ENCODE measurements at places on chromosomes 7 and 10.

GRCh38 chr7:76332078-76332477 is 26.7 kb downstream of the YWHAG start:
- peak overlapping the region; percentile 74 for H3K27ac ChIP-seq
- H3K4me3 ChIP-seq: no peak overlapping the region
- peaks cover 44% of the 10 kb centered on the region for H3K4me1 ChIP-seq
- H3K36me3 ChIP-seq: peaks cover 40% of the 10 kb centered on the region
- DNase-seq: no peak

GRCh38 chr7:5827755-5828154 is 46.3 kb upstream of the RNF216 start:
- no peak overlapping the region for H3K27ac ChIP-seq
- peaks cover 19% of the 10 kb centered on the region for H3K4me1 ChIP-seq
- H3K27me3 ChIP-seq: no peaks in the 10 kb centered on the region
- H3K36me3 ChIP-seq: peaks cover 20% of the 10 kb centered on the region
- DNase-seq: no peak

GRCh38 chr7:99128076-99128950 is 15.6 kb downstream of the SMURF1 start:
- peaks cover 50% of the 10 kb centered on the region for H3K4me1 ChIP-seq
- no peak for DNase-seq
- H3K4me3 ChIP-seq: no peak overlapping the region
- H3K27ac ChIP-seq: no peak overlapping the region

GRCh38 chr10:6045878-6046772 is 16.0 kb downstream of the IL2RA start:
- peaks cover 38% of the 10 kb centered on the region for H3K4me1 ChIP-seq
- H3K36me3 ChIP-seq: peaks cover 7% of the 10 kb centered on the region
- peak overlapping the region; percentile 36 for H3K4me3 ChIP-seq

DNA sequence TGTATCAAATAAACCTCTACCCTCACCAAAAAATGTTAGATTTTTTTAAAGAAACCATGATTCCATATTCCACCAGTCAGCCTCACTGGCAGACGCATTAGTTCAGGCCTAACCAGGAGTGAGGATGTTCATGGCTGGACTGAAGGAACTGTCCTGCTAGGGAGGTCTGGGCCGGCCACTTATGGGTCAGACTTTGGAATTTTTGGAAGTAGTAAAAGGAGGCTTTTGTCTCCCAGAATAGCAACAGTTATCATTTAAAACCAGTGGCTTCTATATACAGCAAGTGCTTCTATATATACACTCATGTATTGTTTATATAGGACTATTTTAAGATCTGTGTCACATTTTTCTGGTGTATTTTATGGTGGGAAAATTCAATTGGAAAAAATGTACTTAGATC is 120.5 kb downstream of the CNNM2 start:
- H3K36me3 ChIP-seq: peaks cover 1% of the 10 kb centered on the region
- no peak overlapping the region for H3K4me3 ChIP-seq

- no peaks in the 10 kb centered on the region for H3K36me3 ChIP-seq
- no peak for DNase-seq
- H3K27ac ChIP-seq: no peak overlapping the region
- H3K4me3 ChIP-seq: no peak overlapping the region
These were observed 500.8 kb upstream of the ANKRD30A start for GRCh38 chr10:36624551-36625100.

- no peak for DNase-seq
- no peak overlapping the region for H3K27ac ChIP-seq
- no peaks in the 10 kb centered on the region for H3K27me3 ChIP-seq
- H3K36me3 ChIP-seq: peaks cover 2% of the 10 kb centered on the region
These were observed 112.0 kb downstream of the RNF32 start for GRCh38 chr7:156752367-156753228.

GRCh38 chr10:48247680-48248079 is 26.8 kb downstream of the FRMPD2 start:
- no peaks in the 10 kb centered on the region for H3K36me3 ChIP-seq
- no peaks in the 10 kb centered on the region for H3K4me1 ChIP-seq
- DNase-seq: no peak
- H3K27me3 ChIP-seq: peaks cover 9% of the 10 kb centered on the region
- no peak overlapping the region for H3K27ac ChIP-seq
- no peak overlapping the region for H3K4me3 ChIP-seq

DNA sequence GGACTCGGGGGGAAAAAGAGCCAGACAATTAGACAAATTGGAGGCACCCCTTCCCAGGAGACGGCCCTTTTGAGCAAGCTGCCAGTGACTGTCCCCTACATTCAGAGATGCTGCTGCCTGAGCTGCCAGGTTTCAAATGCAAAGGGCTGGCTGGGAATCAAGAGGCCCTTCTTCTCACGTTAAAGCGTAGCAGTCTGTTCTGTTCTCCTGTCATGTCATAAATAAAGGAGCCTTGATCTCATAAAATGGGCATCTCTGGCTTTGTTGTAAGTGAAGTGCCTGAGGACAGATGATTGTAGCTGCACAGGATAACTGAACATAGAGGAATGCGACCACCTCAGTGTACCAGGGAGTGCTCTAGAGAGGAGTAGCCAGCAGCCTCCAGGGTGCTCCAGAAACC is 917.9 kb downstream of the GRID1 start:
- no peaks in the 10 kb centered on the region for H3K4me1 ChIP-seq
- no peak overlapping the region for H3K27ac ChIP-seq
- no peak overlapping the region for H3K4me3 ChIP-seq

DNA sequence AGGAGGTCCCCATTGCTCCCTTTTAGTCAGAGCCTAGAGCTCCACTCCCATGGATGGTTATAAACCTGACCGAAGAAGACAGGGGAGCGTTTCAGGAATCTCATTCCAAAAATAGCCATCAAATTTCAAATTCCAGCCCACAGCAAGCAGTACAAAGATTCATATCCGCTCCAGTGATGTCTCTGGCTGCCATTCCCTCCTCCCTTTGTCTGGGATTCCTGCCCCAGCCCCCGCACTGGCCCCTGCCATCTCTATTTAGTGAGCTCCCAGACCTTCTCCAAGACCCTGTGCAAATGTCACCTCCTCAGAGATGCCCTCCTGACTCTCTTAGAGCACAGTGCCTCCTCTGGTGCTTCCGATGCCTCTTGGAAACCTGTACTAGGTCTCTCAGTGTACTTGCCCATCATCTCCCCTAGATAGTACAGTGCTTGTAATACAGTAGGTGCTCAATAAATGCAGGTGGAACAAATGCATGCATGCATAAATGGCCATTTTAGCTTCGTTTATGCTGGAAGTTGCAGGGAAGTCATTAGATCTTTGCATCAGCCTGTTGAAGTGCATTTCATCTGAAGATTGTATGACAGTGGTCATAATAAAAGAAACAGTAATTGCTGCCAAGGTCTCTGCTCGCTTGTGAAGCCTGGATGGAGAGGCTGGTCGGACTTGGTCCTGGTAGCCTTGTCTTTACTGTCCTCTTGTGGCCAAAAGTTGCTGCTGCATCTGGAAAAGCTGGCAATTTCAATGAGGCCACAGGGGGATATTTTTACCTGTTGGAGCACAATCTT is 32.0 kb upstream of the HABP2 start:
- DNase-seq: no peak
- no peak overlapping the region for H3K27ac ChIP-seq
- H3K27me3 ChIP-seq: peaks cover 57% of the 10 kb centered on the region
- H3K4me1 ChIP-seq: no peaks in the 10 kb centered on the region

DNA sequence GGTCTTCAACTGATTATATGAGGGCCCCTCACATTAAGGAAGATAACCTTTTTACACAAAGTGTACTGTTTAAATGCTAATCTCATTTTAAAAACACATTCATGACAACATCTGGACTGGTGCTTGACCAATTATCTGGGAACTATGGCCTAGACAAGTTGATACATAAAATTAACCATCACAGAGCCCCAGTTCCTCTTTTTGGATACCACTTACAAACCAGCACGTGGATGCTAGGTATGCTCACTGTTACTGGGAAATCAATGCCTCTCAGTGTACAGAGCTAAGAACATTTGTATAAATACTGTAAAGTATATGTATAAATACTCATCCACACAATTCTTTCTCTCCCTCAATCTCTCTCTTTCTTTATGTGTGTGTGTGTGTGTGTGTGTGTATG is 1217.8 kb upstream of the LRRTM3 start:
- no peaks in the 10 kb centered on the region for H3K4me1 ChIP-seq
- no peak overlapping the region for H3K4me3 ChIP-seq
- DNase-seq: no peak

GRCh38 chr10:4033341-4033896 is 248.4 kb upstream of the KLF6 start:
- no peaks in the 10 kb centered on the region for H3K27me3 ChIP-seq
- DNase-seq: no peak
- peak overlapping the region; percentile 53 for H3K4me3 ChIP-seq
- H3K4me1 ChIP-seq: peaks cover 28% of the 10 kb centered on the region

DNA sequence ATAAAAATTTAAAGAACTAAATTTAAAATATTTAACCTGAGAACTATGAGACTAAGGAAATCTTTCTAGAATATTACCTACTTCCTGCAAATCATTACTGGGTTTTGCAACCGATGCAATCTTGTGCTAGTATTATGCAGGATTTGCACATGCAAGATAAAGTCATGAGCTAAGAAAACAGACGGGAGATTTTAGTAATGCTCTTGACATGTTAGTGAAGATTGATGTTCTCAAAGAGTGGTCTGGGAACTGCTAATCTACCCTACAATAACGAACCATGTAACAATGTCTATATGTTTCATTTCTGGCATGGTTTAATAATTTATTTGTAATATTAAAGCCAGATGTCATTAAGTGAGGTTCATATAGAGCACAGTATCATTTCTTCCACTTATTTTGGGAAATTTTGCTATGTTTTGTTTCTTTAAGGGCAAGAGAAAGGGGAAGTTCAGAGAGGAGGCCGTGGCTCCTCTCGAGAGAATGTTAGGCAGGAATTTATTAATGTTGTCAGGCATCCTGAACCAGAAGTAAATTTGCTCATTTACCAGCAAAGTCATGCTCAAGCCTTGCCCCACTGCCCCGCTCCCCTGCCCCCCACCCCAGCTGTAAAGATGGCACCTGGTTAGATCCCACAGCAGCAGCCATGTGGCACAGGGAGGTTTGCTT is 22.8 kb downstream of the LRRC17 start:
- no peak for DNase-seq
- no peaks in the 10 kb centered on the region for H3K27me3 ChIP-seq
- no peak overlapping the region for H3K4me3 ChIP-seq
- no peaks in the 10 kb centered on the region for H3K4me1 ChIP-seq
- H3K27ac ChIP-seq: no peak overlapping the region

DNA sequence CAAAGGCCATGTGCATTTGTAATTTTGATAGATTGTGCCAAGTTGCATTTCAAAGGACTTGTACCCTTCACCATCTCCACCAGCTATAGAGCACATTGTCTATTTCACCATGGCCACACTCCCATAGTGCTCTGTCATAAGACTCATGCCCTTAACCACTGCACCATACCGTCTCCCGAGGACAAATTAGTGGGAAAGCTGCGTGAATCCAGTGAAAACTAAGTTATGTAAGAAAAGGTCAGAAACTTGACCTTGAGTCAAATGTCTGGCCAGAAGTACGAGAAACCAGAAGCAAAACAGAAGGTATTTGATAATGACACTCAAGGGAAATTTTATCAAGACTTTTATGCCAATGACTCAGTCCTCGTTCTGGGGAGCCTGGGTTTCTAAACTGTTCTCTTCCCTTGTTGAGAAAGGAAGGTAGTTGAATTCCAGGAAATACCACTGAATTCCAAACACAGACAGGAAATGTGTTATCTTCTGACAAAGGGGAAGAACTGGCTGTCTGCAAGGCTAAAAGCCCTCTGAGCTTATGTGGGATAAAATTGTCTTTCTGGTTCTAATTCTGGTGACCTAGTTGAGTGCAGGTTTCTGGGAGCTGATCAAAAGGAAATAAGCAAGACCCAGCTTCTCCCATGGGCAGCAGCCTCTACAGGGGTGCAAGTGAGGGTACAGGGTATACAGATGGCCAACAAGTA is 49.7 kb downstream of the CDK1 start:
- H3K27me3 ChIP-seq: peaks cover 38% of the 10 kb centered on the region
- no peak overlapping the region for H3K27ac ChIP-seq
- no peak for DNase-seq
- H3K36me3 ChIP-seq: peaks cover 2% of the 10 kb centered on the region
